Posterior cingulate gyrus (tissue), 11 donors: ENCODE measurements at places on chromosomes 13 and 19.

DNA sequence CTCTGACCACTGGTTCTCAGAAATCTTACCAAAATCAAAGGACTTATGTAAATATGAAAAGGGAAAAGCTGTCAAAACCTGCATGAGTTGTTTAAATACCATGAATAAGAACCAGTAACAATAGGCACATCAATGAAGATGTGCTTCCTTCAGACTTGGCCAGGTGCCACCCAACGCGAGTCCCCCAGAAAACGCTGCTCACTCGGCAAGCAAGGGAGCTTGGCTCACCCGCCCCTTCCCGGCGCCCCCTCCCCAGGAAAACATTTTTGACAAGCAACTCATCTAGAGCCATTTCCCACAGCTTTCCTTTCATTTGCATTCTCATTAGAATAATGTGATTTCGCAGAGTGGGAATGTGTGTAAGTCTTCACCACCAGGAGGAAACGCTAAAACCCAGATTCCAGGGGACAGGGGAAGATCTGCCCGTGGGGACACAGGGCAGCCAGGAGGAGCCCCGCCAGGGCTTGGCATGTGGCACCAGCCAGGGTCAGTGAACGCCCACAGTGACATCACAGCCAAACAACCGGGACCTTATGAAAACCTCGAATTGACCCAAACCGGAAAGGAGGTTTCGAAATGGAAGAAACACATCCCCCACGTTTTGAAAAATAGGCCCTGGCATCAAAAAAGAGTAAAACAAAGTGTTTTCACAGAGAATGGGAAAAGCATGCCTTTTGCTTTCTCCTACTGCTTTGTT, 366.2 kb upstream of the TSHZ3 start:
- no peak for DNase-seq

- no peak for DNase-seq
Observed at GRCh38 chr13:107518292-107518691, 697.0 kb downstream of the LIG4 start.

DNA sequence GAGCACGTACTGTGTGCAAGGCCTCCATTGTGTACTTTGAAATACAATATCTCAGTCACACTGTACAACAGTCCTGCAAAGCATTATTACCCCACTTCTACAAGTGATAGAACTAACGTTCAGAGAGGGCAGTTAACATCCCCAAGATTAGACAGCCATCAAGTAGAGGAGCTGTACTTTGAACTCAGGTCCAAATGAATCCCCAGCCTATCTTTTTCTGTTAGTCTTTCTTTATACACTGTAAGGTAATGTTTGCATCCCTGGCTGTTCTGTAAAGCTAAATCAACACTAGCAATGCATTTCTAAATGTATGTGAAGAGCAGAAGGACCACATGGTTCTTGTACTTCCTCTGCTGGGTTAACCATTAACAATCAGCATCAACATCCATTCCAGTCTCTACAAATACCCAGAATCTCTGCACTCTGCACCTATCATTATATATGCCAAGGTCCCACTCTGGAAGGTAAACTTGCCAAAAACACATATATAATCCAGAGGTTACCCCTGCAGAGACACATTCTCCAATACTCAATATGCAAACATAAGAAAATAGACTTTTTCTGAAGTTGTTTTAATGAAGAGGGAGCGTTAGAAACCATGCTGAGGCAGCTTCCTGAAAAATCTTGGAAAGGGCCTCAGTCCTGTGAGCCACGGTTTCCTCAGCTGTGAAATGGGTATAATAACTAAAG, 182.3 kb downstream of the MZT1 start:
- no peak for DNase-seq

DNA sequence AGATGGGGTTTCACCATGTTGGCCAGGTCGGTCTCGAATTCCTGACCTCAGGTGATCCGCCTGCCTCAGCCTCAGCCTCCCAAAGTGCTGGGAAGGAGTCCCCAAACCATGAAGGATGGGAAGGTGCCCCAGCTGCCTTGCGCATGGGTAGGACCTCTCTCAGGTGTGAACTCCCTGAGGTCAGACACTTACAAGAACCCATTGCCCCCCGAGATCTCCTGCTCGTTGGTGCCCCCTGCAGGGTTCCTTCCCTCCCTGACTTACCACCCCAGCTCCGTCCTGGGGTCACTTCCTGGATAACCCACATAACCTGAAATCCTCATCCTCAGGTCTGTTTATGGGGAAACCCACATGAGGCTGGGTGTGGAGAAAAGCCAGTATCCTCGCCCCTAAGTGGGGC, 41.7 kb downstream of the UNC13A start:
- DNase-seq, result no peak

DNA sequence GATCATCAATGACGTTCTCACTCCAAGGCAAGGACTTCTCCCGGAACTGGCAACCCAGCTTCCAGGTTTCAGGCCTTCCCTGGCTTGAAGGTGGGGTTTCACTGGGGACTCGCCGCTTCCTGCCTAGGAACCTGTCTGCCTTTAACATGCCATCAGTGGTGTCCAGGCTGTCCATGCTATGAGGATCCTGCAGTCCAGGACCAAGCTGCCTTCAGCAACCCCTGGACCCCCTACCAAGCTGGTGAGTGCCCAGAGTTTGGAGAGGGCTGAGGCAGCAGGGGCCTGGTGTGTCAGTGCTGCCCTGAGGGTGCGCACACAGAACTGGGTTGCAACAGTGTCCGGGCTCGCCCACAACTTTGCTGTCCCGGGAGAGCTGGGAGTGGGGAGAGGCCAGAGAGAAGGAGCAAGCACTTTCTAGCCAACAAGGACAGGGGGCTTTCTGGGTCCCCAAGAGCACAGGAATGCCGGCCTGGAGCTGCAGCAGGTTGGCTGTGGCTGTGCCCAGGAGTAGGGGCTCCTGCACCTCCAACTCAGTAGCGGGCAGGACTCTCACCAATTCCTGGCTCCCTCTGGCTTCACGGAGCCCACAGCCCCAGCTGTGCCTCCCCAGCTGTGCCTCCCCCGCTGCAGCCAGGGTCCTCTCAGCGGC, 1563.2 kb upstream of the MIR17HG start:
- no peak for DNase-seq

DNA sequence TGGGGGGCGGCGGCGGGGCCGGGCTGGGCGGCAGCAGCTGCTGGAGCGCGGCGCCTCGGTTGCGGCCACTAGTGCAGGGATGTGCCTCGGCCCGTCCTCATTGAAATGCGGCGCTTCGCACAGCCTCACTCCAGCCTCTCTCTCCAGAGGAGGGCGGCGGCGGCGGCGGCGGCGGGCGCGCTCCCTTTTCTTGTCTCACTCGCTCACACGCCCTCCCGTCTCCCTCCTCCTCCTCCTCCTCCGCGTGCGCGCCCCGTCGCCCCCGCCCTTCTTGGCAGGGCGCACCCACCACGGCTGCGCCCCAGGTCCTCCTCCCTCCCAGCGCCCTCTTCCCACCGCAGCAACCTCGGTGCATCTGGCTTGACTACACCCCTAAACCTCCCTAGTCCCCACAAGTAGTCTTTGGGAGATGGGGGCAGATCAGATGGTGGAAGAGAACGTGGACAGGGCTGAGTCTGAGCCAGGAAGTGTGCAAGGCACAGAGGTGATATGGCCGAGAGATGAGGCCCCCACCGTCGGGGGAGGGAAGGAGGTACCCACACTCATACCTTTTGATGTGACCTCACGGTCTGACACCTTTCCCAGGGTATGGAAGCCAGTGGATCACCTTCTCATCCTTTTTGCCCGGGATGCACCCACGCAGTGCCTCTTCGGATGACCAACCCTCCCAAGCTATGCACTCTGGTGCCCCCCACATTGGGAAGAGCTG, at the start of gene DCLK1:
Gene DCLK1, minus strand, starts transcription at position 161 of the 709 bp plus-strand sequence.
- peak; percentile 75 for DNase-seq

DNA sequence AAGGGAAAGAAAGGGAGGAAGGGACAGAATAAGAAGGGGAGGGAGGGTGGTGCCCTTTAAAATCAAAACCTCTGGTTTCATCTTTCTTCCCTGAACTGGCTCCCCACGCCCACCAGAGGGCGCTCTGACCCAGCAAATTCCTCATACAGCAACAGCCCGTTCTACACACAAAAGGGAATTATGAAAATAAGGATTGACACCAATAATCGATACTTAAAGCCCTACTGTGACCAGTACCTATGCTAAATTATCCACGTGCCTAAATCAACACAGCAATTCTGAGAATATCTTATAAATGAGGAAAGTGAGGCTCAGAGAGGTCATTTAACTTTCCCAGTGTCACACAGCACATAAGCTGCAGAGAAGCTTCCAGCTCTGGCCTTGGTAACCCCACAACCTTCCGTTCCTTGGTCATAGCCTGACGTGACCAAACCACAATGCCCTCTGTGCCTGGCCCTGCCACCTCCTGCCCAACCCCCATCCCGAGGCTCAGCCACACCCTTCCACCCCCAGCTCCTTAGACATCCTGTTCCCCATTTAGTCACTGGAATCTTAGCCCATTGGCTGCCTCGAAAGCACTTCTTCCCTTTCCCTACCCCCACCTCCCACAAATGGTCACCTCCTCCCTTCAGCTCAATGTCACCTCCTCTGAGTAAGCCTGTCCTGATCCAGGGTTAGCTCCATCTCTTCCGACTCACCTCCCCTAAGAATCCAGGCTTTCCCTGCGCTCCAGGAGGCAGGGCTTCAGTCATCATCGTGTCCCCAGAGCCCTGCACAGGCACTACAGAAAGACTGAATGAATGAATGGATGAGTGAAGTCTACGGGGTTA, 34.2 kb upstream of the PNMA8B start:
- peak; percentile 77 for DNase-seq

DNA sequence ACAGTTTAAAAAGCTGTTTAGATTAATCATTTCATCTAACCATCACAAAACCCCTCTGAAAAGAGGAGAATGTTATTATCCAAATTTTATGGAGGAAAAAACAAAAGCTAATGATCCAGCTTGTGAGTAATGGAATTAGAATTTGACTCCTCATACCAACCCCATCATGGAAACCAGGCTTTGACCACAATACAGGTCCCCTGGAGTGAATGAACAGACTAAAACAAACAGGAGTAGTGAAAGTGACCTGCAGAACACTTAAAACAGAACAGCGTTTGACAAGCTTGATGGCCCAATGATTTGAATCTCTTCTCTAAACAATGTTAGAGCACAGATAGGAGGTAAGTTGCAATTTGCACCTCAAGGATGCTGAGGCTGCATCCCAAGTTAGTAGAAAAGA, 230.0 kb downstream of the DCT start:
- DNase-seq, result no peak

GRCh38 chr13:50838701-50839100, 4.8 kb downstream of the DLEU7 start:
- DNase-seq, result peak; percentile 70

- DNase-seq, result no peak
Observed at GRCh38 chr13:77353995-77354394, 27.1 kb upstream of the MYCBP2 start.

DNA sequence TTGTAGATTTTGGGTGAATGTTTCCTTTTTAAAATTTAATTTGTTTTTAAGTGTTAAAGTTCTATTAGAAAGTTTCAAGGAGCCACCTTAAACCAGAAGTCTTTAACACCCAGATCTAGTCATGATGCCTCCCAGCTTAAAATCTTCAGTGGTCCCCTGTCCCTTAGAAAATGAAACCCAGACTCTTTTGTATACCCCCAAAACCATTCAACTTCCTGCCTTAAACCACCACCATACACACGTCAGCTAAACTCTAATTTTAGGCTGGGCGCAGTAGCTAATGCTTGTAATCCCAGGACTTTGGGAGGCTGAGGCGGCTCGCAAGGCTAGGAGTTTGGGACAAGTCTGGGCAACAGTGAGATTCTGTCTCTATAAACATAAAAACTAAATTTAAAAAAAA, 37.9 kb downstream of the N4BP2L1 start:
- no peak for DNase-seq

GRCh38 chr13:98657506-98658085, 80.7 kb upstream of the STK24 start:
- no peak for DNase-seq

DNA sequence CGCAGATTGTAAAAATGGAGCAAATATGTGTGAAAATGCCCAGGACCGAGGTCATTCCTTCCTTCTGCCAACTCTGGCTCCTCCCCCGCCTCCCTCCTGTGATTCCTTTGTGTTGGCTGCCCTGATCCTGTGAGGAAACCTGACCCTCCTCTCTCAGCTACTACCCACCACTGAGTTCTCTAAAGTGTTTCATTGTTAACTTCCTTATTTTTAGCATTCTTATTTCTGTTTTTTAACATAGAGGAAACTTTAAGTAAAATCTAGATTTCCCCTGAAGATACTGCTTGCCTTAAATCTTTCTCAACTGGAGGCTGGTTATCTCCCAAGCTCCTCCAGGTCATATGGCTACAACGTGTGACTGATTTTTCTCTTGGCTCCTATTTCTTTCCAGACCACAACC, 21.7 kb upstream of the FBXL3 start:
- no peak for DNase-seq

DNA sequence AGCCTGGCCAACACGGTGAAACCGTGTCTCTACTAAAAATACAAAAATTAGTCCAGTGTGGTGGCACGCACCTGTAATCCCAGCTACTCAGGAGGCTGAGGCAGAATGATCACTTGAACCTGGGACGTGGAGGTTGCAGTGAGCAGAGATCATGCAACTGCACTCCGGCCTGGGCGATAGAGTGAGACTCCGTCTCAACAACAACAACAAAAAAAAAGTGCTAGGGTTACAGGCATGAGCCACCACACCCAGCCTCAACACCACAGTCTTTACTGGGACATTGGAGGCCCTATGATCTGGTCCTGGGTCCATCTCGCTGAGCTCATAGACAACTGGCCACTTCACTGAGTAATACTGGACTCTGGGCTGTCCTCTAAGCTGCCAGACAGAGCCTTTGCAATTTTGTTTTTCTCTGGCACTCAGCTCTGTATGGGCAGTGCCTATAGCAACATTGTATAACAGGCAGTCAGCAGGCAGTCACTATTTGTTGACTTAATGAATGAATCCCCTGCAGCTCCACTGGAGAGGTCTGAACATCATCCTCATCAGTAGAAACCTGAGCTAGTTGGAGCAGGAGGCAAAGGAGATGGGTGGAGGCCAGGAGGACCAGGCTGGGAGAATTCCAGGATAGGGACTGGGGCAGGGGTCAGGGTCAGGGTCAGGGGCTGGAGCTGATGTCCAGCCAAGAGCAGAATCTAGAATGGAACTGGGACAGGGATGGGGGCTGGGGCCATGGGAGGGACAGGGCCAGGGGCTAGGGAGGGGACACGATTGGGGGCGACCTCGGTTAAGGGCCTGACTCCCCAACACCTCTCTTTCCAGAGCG, 8.1 kb downstream of the BLOC1S3 start:
- no peak for DNase-seq

DNA sequence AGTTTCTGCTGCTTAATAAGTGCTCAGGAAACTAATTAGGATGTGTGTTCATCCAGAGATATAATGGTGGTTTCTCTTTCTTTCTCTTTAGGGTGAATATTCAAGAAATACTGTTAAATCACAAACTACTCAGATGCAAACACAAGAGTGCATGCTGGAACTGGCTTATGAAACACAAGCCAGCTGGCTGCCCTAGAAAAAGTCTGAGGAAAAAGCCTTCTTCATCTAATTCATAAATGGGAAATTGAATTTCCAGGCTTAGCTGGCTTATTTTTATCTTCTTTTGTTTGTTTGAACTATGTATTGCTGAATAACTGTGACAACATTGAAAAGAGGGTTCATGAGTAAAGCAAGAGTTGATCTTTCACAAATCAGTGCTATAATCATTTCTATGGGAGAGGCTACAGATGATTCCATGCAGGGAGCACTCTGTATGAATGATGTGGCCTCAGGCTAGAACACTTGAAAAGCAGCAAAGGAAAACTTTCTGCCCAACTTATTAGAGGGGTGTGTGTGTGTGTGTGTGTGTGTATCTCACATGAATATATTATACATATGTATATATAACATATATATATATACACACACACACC, 69.8 kb upstream of the SCEL start:
- DNase-seq, result no peak

- no peak for DNase-seq
Observed at GRCh38 chr13:29959086-29959485, 108.7 kb upstream of the UBL3 start.

GRCh38 chr13:30292325-30292724, 15.0 kb downstream of the KATNAL1 start:
- no peak for DNase-seq
